Ecto neural progenitor cell (in vitro differentiated cells): ENCODE measurements at places on chromosomes 3 and 15.
A peak's percentile ranks its signal among the peaks of the same experiment; 100 is the strongest.

DNA sequence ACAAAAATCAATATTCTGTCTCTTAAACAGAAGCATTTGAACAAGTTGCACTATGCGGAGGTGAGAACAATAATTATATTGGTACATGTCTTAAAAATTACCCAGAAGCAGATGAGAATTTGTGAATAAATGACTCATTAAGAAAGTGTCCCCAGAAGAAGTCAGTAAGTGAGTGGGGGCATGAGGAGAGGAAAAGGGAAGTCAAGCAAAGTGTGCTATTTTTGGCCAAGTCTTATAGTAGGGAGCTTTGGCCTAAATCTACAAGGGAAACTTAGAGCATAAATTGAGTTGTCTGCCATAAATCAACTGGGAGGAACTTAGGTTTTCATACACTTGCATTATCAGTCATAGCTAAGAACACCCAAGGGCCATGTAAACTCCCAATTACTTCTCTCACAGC, 86.9 kb upstream of the SATB1 start:
- no peak for DNase-seq

DNA sequence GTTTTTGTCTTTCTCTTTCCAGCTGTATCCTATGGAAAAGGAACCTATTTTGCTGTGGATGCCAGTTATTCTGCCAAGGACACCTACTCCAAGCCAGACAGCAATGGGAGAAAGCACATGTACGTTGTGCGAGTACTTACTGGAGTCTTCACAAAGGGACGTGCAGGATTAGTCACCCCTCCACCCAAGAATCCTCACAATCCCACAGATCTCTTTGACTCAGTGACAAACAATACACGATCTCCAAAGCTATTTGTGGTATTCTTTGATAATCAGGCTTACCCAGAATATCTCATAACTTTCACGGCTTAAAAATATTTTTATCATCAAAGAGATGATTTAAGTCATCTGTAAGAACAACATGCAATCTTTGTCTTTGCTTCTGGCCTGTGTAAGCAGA, 44.9 kb upstream of the PARP14 start:
- DNase-seq, result no peak

DNA sequence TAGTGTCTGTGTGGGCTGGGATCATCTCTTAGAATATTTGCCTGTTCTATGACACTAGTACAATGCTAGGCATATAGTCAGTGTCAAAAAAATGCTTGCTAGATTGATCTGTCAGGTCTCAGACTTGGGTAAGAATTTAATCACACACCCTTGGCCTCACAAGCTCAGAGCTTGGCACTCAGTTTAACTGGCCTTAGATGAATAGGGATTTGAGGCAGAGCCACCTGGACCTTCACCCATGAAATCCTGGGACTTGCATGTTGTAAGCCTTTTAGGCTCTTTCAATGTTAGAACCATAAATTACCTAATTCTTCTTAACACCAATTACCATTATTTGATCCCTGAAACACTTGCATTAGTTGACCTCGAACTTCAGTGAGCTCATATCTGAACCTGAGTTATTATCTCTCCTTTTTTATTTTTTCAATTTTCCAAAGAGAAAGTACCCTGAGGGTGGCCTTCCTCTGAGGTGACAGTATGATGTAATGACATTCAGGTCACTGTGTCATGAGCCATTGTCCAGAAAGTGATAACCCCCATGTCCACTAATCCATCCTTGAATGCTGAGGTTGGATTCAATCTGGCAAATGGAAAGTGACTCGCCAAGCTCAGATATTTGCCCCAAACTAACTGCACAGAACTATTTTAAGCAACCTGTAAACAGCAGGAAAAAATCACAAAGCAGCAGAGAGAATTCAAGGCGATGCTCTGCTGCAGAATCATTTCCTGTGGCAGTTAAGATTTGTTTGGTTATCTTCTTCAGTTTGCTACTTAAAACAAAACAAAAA, 615.2 kb upstream of the NR2F2 start:
- no peak for DNase-seq

GRCh38 chr3:185629554-185630181, 43.6 kb downstream of the SENP2 start:
- DNase-seq, result no peak

- DNase-seq, result peak; percentile 55
Observed at GRCh38 chr3:194313560-194314387, 37.4 kb downstream of the CPN2 start.

DNA sequence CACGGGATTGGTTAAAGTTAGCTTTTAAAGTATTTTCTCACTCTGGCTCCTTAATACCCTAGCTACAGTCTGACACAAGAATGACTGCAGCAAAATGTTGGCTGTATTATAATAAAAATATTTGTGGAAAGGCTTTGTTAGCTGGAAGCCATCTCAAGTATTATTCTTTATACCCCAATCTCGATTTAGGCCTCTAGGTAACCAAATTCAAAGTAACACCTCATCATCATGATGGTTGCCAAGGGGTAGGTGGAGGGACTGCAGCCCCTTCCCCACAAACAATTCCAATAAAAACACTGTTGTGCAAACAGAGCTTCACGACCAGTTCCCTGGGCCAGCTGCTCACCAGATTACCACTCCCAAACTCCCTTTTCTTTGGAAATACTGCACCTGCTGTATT, 759 bp upstream of the GMPS start:
- no peak for DNase-seq

DNA sequence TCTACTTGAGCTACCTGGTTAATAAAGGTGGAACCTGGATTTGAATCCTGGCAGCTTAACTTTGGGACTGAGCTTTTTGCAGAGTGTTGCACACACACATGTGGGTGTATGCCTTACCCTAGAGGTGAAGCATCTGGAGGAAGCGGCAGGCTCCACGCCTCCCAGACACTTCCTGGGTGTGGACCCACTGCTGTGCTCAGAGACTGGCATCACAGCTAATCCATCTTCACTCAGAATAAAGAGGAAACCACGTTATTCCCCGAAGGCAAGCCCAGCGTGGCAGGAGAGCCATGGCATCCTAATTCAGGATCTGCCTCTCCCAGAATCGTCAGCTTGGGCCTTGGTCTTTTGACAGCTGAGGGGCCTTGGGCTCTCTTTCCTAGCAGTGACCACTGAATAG, 25.5 kb downstream of the CCDC13 start:
- DNase-seq, result peak; percentile 23

GRCh38 chr3:177195242-177195991, 1.9 kb downstream of the TBL1XR1 start:
- no peak for DNase-seq

- DNase-seq, result no peak
Observed at GRCh38 chr3:112167758-112168157, 34.7 kb upstream of the GCSAM start.

- no peak for DNase-seq
Observed at GRCh38 chr3:71001303-71001830, 582.2 kb downstream of the FOXP1 start.

GRCh38 chr15:91099616-91099994, 452 bp upstream of the SV2B start:
- peak; percentile 63 for DNase-seq

DNA sequence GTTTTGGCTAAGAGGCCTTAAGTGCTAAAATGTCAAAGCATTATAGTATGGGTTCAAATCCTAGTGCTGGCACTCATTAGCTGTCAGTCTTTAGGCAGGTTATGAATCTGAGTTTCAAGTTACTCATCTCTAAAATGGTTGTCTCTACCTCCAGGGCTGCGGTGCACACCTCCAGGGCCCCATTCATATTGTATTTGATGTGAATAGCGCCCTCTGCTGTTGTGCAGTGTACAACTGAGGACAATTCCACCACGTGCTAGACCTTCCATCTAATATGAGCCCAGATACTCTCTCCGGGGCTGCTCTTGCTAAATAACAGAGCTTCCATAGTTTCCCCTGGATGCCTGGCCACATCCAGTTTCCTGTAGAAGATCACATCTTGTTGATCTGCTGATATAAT, 54.3 kb downstream of the OXNAD1 start:
- DNase-seq, result no peak

GRCh38 chr15:65089206-65089824, 12.8 kb downstream of the KBTBD13 start:
- DNase-seq, result no peak

DNA sequence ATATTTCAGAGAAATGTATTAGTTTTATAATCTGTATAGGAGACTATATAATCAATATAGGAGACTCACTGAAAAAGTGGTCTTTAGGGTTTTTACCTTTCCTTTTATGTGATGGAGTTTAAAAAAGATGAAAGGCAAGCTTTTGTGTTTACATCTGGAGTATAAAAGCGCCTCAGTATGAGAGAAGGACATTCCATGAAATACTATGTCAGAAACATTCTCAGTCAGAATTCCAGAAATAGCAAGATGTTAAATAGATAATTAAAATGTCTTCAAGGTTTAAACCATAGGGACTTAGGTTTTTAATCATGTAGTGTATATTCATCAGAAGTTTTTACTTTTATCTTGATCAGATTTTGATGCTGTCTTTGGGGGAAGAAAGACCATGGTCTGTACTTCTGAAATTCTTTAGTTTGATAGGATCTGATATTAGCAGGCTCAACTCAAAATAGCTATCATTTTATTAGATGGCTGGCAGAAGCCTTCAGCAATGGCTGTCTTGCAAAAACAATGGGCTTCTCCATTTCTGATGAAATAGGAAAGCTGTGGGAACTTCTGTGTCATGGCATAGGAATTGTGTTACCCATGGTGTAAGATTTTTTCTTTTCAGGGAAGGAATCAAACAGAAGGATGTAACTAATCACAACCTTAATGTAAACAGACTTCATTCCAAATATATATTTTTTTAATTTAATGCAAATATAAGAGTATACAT, 209.6 kb upstream of the PLSCR5 start:
- no peak for DNase-seq

DNA sequence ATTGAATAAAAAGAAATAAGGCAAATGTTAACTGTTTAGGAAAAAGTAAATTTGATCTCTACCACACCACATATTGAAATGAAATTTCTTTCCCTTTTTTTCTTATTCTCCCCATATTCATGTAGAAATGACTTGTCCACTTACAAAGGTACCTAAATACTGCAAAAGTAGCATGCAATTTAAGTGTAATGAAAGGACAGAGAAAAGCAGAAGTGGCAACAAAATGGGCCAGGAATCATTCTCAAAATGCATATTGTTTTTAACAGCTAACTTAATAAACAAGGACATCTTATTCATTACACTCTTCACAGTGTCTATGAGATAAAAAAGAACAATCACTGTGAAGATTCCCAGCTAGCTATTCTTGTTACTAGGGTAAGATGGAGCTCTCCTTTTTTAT, 40.6 kb upstream of the FGF7 start:
- no peak for DNase-seq

DNA sequence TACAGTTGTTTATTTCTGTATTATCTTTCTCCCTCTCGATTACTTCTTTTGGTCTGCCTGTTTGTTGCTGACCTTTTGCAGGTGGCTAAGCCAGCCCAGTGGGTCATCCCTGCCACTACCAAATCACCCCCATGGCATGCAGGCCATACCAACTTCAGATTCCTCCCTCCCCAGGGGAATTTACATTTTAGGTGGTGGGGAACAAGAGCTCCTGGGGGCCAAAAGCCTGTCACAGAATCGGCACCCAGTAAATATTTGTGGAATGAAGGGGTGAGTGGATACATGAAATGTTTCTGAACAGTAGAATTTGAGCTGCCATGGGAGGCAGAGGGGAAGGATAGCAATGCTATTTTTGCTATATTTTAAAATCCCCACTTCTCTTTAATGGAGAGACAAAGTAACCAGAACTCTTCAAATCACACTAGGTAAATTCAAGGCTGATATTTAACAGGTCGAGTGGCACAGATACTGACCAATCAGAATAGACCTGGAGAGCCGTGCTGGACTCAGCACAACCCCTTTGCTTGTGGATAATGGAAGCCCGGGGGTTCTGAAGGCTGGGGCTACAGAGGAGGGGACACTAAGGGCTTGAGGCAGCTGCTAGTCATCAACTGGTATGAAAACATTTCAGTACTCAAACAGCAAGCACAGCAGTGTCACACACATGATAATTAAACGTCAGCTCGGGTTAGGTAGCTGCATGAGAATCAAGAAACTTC, 54.3 kb upstream of the SMAD3 start:
- no peak for DNase-seq

DNA sequence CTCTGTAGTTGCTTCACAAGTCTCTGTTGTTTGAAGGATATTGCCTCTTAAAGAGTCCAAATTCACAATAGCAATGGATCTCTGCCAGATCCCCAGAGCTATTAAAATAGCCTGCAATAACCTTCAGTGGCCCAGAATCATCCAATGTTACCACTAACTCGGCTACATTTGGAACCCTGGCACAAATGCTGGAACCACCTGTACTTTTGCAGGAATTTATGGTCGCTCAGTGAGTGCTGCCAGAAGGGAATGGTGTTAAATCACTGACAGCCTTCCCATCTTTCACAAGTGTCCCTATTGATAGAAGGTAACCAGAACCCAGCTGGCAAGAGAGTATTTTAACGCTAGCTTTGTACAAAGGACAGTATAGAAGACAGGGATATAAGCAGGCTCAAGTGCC, 298.8 kb upstream of the PLSCR5 start:
- DNase-seq, result no peak

- no peak for DNase-seq
Observed at GRCh38 chr3:46191730-46192129, 16.4 kb downstream of the CCR1 start.
